Neural crest cell (in vitro differentiated cells): ENCODE measurements at places on chromosomes 5 and 9. TPM values are rescaled to one million over a fixed set of nuclear protein-coding genes. Genes with fewer than 3 reads are reported as not detected.

Gene INSYN2B
- 0.27 and 0.35 TPM in 2 replicates for total RNA-seq

GRCh38 chr9:99807276-99807852 lies 14.3 kb upstream of the NR4A3 start:
- peak; percentile 53 for DNase-seq

Gene CDX1
- not detected in 2 replicates for total RNA-seq

DNA sequence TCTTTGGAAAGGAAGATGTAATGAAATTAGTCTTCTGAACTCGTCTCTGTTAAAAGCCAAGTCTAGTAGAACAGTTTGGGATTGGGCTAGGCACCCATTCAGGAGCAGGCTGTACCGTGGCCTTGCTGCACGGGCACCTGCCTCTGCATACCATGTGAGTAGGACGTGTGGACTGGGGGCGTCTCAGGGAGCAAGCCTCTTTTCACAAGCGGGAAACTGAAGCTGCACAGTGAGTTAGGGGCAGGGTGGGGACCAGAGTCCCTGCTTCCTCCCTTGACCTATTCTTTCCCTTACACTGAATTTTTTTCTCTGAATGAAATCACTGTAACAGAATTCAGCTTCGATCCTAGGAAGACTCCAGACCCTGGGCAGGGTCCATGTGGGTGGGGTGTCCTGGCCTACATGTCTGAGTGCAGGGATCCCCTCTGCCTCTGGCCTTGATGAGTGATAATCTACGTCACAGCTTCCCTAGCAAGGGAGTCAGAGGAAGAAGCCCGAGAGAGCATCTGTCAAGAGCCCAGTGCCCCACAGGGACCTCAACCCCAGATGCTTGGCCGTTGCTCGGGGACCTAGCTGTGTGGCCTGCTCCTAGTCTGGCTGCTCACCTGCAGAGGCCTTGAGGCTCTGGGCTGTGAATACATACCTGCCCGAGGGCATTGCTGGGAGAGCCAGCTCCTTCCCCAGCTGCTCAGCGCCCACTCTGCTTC lies 15.1 kb downstream of the PHF2 start:
- no peak for DNase-seq

DNA sequence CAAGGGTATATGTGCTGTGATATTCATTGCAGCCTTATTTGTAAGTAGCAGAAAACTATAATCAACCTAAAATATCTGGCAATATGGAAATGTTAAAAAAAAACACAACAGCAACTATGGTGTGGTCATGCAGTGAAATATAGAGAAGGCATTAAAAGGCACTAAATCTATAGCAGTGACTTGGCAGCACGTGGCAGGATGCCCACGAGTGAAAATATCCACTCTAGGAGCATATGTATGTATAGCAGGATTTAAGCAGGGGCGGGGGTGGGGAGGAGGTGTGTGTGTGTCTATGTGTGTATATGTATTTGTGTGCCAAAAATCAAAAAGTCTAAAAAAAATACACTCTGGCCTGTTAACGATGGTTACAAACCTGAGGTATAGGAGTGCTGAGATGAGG lies 115.6 kb downstream of the RPS23 start:
- DNase-seq = no peak

Gene RXFP3
- 0.12 TPM in 1 of 2 replicates, not detected in the other for total RNA-seq

- no peak for DNase-seq
These were observed 3.5 kb upstream of the HINT2 start for GRCh38 chr9:35818341-35818740.

Gene IFNA21
- total RNA-seq = not detected in 2 replicates

DNA sequence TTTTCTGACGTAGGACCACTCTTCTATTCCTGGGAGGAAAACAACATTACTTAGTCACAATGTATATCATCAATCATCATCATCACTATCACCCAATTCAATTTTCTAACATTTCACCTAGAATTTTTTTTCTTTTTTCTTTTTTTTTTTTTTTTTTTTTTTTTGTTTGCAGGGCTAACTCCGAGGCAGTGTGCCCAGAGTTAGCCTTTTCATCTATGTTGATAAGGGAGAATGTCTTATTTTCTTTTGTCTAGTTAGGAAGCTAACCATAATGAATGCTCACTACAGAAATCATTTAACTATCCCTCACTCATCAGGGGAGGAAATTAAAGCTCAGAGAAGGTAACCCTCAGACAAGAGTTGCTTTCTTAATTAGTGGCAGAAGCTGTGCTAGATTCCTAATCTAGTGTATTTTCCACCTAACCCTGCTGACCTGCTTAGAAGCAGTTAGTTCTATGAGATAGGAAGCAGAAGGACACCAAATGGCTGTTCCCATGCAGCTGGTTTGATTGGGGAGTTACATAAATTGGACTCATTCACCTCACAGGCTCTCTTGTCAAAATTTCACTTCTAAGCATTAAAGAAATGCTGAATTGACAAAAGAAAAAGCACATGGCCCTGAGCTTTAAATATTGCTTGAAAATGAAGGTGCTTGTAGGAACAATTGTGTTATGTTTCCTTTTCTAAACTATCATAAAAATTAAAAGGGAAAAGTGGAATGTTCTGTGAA lies 8.6 kb upstream of the PRRC1 start:
- DNase-seq = no peak
